ENCODE measurements at places on chromosomes 7 and 10. TPM values are rescaled to one million over a fixed set of nuclear protein-coding genes. Genes with fewer than 3 reads are reported as not detected.

The CDC14C gene
- not detected for total RNA-seq

The NCF1 gene
- 0.63 TPM for total RNA-seq

The UNCX gene
- not detected for total RNA-seq

The LRRC61 gene
- total RNA-seq, result 21.7 TPM

The ENTPD1 gene
- 0.16 TPM for total RNA-seq

The PRLHR gene
- total RNA-seq, result not detected

The CNPY4 gene
- total RNA-seq, result 11.2 TPM

The ZNF117 gene
- 1.6 TPM for total RNA-seq

The RAPGEF5 gene
- total RNA-seq, result 0.16 TPM

All from mesangial cell (primary cell).